ENCODE measurements at places on chromosomes 16 and 17. TPM values are rescaled to one million over a fixed set of nuclear protein-coding genes. Genes with fewer than 3 reads are reported as not detected.

TERB1 gene
- polyA plus RNA-seq: 0.04 TPM

- DNase-seq: peak; percentile 38
- peaks cover 7% of the 10 kb centered on the region for H3K4me1 ChIP-seq
- peak overlapping the region; percentile 43 for H3K27ac ChIP-seq
- H3K27me3 ChIP-seq: no peaks in the 10 kb centered on the region
- H3K36me3 ChIP-seq: no peaks in the 10 kb centered on the region
- peak overlapping the region; percentile 8 for H3K4me3 ChIP-seq
Observed at GRCh38 chr16:13919330-13919682, 648 bp upstream of the ERCC4 start.

DNA sequence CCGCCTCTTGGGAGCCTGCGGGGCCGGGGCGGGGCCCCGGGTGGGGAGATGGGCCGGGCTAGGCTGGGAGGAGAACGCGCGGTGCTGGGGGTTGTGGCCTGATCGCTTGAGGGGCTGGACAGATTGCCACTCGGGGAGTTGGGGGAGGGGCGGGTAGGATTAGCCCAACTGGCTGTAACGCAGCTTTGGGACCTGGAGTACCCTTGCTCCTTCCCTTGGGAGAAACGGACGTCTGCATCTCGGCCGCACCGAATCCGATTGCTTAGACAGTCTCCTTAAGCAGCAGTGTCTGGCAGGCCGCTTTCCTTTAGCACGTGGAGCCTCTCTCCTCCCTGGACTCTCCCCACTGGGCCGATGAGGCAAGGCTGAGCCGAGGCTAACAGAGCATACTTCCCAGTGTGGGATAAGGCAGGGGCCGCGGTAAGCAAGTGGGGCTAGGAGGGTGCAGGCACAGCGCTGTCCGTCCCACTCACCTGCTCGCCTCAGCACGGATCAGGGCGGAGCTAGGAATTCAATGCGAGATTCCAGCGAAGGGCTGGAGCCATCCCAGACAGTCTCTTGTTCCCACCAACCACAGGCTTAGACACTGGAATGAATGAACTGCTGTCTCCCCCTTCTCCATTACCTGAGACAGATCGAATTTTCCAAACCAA, 540 bp upstream of the ACLY start:
- no peak for DNase-seq
- peaks cover 7% of the 10 kb centered on the region for H3K4me1 ChIP-seq
- peak overlapping the region; percentile 98 for H3K4me3 ChIP-seq
- peak overlapping the region; percentile 71 for H3K27ac ChIP-seq
- H3K27me3 ChIP-seq: no peaks in the 10 kb centered on the region

DNA sequence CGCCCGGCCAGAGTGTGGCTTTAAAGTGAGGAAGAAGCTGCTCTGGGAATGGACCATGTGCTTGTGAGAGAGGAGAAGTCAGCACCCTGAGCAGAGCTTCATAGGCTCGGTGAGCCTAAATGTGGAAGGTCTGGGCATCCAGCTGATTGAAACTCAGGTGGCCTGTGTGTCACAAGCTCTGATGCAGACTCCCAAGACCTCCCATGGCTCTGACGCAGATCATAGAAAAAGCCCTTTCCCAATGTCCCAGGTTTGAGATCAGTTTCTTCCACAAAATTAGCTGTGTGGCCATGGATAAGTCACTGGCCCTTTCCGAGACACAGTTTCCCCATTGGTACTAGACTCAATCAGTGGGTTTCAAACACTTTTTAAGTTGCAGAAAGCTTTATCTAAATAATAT, 180.0 kb upstream of the CCL2 start:
- no peaks in the 10 kb centered on the region for H3K4me1 ChIP-seq
- H3K27me3 ChIP-seq: no peaks in the 10 kb centered on the region
- no peak overlapping the region for H3K4me3 ChIP-seq
- no peaks in the 10 kb centered on the region for H3K36me3 ChIP-seq
- no peak overlapping the region for H3K27ac ChIP-seq

DNA sequence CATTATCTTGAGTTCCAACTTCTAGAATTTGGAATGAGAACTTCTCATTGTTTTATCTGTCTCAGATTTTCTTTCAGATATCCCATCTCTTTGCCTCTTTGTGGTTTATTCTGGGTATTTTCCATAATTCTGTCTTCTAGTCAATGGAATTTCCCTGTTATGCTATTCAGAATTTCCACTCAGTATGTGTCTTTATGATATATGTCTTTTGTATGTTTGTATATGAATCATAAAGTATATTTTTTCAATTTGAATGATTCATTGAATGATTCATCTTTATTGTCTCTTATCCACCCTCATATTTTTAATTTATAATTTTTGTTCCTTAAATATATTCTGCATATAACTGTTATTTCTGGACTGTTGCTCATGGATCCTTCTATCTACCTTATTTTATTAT, 729.7 kb upstream of the GOT2 start:
- H3K4me1 ChIP-seq: no peaks in the 10 kb centered on the region
- no peaks in the 10 kb centered on the region for H3K27me3 ChIP-seq
- no peaks in the 10 kb centered on the region for H3K36me3 ChIP-seq
- no peak overlapping the region for H3K4me3 ChIP-seq

DNA sequence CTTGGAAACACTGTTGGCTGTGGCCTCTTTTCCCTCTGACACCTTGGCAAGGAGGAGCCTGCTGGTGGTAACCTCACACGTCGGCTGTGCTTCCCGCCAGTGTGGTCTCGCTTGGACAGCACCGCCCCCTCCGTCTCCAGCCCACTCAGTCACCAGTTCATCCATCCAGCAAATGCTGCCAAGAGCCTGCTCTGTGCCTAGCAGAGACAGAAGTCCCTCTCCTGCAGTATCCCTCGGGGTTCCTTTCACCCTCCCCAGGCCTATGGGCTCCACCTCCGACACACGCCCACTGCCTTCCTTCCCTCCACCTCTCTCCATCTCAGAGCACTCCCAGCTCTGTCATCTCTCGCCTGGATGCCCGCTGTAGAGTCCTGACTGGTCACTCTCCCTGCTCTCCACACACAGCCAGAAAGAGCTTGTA, 12.3 kb downstream of the CACNG4 start:
- H3K27me3 ChIP-seq: no peaks in the 10 kb centered on the region
- H3K36me3 ChIP-seq: no peaks in the 10 kb centered on the region
- H3K4me3 ChIP-seq: no peak overlapping the region
- no peak overlapping the region for H3K27ac ChIP-seq
- no peaks in the 10 kb centered on the region for H3K4me1 ChIP-seq

SCARF1 gene
- polyA plus RNA-seq: 6.5 TPM

TRPV3 gene
- 0.85 TPM for polyA plus RNA-seq

- no peak overlapping the region for H3K4me3 ChIP-seq
- DNase-seq: no peak
- peaks cover 4% of the 10 kb centered on the region for H3K4me1 ChIP-seq
- no peaks in the 10 kb centered on the region for H3K27me3 ChIP-seq
- H3K36me3 ChIP-seq: no peaks in the 10 kb centered on the region
Observed at GRCh38 chr17:29562615-29563014, 4.2 kb downstream of the ABHD15 start.

GRCh38 chr16:7938175-7938574, 605.5 kb downstream of the RBFOX1 start:
- no peak for DNase-seq
- H3K27me3 ChIP-seq: no peaks in the 10 kb centered on the region
- no peak overlapping the region for H3K27ac ChIP-seq
- no peaks in the 10 kb centered on the region for H3K36me3 ChIP-seq
- no peaks in the 10 kb centered on the region for H3K4me1 ChIP-seq
- no peak overlapping the region for H3K4me3 ChIP-seq

- H3K27me3 ChIP-seq: no peaks in the 10 kb centered on the region
- no peaks in the 10 kb centered on the region for H3K4me1 ChIP-seq
- no peak overlapping the region for H3K4me3 ChIP-seq
- no peak for DNase-seq
- no peaks in the 10 kb centered on the region for H3K36me3 ChIP-seq
Observed at GRCh38 chr17:8956465-8956902, 9.0 kb downstream of the PIK3R5 start.

- no peak overlapping the region for H3K27ac ChIP-seq
- H3K4me1 ChIP-seq: no peaks in the 10 kb centered on the region
- no peaks in the 10 kb centered on the region for H3K36me3 ChIP-seq
Observed at GRCh38 chr16:64292953-64293352, 828.9 kb downstream of the CDH11 start.

DNA sequence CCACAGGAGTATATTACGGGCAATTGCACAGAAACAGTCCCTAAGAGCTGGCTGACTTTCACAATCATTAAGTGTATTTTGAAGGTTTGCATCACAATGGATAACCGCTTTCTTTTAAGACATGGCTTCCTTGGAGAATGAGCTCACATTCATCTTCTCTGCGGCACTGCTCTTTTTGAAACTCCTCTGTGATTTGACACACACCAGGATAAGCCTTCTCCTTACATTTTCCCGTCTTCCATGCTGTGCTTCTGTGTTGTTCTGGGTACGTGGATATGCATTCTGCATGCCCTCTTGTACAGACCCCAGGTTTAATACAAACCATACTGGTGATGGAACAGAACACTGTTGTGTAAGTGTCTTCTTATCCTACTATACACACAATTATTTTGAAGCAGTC, 89.5 kb upstream of the METRNL start:
- no peaks in the 10 kb centered on the region for H3K36me3 ChIP-seq
- no peak for DNase-seq
- no peak overlapping the region for H3K4me3 ChIP-seq

MAPT gene
- 2.2 TPM for polyA plus RNA-seq

DNA sequence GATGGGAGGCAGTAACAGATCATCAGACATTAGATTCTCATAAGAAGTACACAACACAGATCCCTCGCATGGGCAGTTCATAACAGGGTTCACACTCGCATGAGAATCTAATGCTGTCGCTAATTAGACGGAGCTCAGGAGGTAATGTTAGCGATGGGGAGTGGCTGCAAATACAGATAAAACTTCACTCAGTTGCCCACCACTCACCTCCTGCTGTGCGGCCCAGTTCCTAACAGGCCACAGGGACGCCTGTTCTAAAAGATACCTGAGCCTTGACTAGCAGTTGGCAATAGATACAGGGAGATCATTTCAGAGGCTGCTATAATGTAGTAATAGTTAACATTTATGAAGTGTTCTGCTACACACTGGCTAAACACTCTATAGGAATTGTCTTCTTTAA, 4.9 kb downstream of the PTRH2 start:
- H3K4me1 ChIP-seq: peaks cover 9% of the 10 kb centered on the region
- DNase-seq: no peak
- no peak overlapping the region for H3K27ac ChIP-seq
- H3K4me3 ChIP-seq: no peak overlapping the region
- H3K36me3 ChIP-seq: no peaks in the 10 kb centered on the region

XAF1 gene
- polyA plus RNA-seq: 81.4 TPM

DNA sequence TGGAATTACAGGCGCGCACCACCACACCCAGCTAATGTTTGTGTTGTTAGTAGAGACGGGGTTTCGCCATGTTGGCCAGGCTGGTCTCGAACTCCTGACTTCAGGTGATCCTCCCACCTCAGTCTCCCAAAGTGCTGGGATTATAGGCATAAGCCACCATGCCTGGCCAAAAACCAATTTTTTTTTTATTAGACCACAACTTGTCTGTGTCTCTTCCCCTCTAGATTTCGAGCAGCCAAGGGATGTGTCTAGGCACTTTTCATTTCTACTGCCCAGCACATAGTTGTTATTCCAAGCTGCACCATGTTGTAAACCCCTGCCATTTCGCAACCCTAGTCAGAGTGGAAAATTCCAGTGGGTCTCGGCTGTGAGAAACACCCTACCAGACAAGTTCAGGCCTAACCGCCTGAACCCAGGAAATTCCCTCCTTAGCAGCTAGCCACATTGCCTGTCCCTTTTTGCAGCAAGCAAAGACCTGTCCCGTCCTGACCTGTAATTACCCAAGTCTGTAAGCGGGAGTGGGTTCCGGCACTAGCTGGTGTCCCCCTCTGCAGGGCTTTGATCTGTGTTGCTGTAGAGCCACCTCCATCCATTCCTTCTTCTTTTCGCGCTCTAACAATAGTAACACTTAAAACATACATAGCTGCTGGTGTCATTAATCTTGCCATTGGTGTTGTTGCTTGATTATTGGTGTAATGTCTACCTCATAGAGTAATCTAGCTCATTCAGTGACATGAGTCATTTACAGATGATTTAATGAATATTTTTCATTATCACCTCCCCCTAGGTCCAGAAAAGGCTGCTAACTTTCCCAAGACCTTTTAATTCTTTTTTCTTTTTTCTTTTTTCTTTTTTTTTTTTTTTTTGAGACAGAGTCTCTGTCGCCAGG, 77.3 kb upstream of the ATF7IP2 start:
- H3K4me3 ChIP-seq: no peak overlapping the region
- no peak overlapping the region for H3K27ac ChIP-seq
- H3K36me3 ChIP-seq: no peaks in the 10 kb centered on the region
- no peaks in the 10 kb centered on the region for H3K27me3 ChIP-seq

TEKT5 gene
- 0.45 TPM for polyA plus RNA-seq

DNA sequence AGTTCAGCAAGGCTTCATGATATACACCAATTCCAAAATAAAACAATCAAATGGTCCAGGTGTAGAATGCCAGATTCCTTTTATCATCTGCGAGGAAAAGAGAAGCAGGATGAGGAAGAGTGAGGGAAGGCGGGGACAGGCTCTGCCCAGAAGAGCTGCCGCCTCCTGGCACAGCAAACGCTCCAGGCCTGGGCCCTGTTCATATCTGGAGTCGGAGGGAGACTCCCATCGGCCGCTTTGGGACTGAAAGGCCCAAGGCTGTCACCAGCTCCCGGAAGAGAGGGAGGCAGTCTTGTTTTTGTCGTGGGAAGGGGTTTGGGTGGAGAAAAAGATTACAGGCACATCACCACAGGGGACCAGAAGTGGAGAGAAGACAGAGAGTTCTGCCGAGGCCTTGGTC, 29.0 kb upstream of the SLC25A19 start:
- no peak overlapping the region for H3K27ac ChIP-seq
- H3K4me3 ChIP-seq: no peak overlapping the region
- no peak for DNase-seq
- H3K36me3 ChIP-seq: no peaks in the 10 kb centered on the region
- H3K27me3 ChIP-seq: no peaks in the 10 kb centered on the region

OTOA gene
- polyA plus RNA-seq: 0.04 TPM

MINK1 gene
- 66.4 TPM for polyA plus RNA-seq

- H3K36me3 ChIP-seq: no peaks in the 10 kb centered on the region
- DNase-seq: no peak
- H3K27me3 ChIP-seq: no peaks in the 10 kb centered on the region
- H3K27ac ChIP-seq: no peak overlapping the region
- no peaks in the 10 kb centered on the region for H3K4me1 ChIP-seq
Observed at GRCh38 chr16:73323880-73324279, 276.0 kb upstream of the ZFHX3 start.

MGRN1 gene
- 27.9 TPM for polyA plus RNA-seq

GRCh38 chr17:3944485-3945388, 19.5 kb downstream of the ATP2A3 start:
- peak; percentile 85 for DNase-seq
- peak overlapping the region; percentile 33 for H3K4me3 ChIP-seq
- peak overlapping the region; percentile 79 for H3K27ac ChIP-seq
- no peaks in the 10 kb centered on the region for H3K36me3 ChIP-seq
- no peaks in the 10 kb centered on the region for H3K27me3 ChIP-seq

- H3K27ac ChIP-seq: no peak overlapping the region
- peaks cover 16% of the 10 kb centered on the region for H3K4me1 ChIP-seq
- no peaks in the 10 kb centered on the region for H3K27me3 ChIP-seq
- no peak for DNase-seq
- H3K4me3 ChIP-seq: no peak overlapping the region
- no peaks in the 10 kb centered on the region for H3K36me3 ChIP-seq
Observed at GRCh38 chr16:81514568-81515258, 70.1 kb downstream of the CMIP start.

- no peaks in the 10 kb centered on the region for H3K4me1 ChIP-seq
- no peak overlapping the region for H3K27ac ChIP-seq
- DNase-seq: no peak
- H3K4me3 ChIP-seq: no peak overlapping the region
Observed at GRCh38 chr16:841455-842060, 41.0 kb upstream of the GNG13 start.

GRCh38 chr16:75099738-75100602, 16.6 kb downstream of the LDHD start:
- H3K27ac ChIP-seq: no peak overlapping the region
- peaks cover 12% of the 10 kb centered on the region for H3K4me1 ChIP-seq
- H3K4me3 ChIP-seq: no peak overlapping the region
- DNase-seq: no peak
- no peaks in the 10 kb centered on the region for H3K27me3 ChIP-seq

All from ovary (tissue), 10 donors.